ENCODE measurements at places on chromosomes 3 and 15.

DNA sequence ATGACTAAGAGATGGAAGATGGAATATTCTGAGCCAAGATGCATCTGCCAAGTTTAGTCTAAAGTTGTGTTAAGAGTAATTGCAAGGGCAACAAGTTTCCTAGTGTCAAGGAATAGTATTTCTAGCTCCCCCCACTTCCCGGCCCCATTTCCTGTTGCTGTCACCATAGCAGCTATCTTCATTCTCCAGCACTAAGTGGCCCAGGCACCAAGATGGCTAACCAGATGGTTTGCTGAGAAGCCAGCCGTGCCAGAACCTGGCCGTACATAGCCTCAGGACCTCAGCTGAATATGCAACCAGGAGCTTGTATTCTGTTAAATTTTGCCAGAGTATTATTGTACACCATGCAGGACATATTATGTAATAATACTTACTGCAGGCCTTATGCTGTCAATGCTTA is 108.8 kb upstream of the UMPS start:
- peak; percentile 61 for DNase-seq

- no peak for DNase-seq
Observed at GRCh38 chr15:87976552-87976951, 280.0 kb downstream of the NTRK3 start.

DNA sequence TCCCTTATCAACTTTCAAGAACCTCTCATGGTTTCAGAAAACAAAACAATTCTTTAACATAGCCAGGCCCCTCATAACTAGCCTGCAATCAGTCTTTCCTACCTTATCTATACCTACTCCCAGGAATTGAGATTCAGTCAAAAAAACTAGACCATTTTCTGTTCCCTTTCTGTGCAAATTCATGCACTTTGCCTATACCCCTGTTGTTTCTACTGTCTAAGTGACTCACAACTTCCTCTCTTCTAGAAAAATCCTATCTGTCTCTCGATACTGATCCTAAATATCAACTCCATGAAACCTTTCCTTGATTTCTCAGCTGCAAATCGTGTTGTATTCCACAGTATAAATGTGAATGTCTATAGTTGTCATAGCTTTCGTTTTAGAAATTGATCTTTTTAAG is 10.9 kb upstream of the IL1RAP start:
- DNase-seq: no peak

GRCh38 chr15:95432878-95433405 is 897.6 kb upstream of the NR2F2 start:
- no peak for DNase-seq

- DNase-seq: no peak
Observed at GRCh38 chr3:52983828-52984227, 62.0 kb downstream of the SFMBT1 start.

GRCh38 chr15:33146051-33146450 is 48.5 kb downstream of the FMN1 start:
- no peak for DNase-seq

DNA sequence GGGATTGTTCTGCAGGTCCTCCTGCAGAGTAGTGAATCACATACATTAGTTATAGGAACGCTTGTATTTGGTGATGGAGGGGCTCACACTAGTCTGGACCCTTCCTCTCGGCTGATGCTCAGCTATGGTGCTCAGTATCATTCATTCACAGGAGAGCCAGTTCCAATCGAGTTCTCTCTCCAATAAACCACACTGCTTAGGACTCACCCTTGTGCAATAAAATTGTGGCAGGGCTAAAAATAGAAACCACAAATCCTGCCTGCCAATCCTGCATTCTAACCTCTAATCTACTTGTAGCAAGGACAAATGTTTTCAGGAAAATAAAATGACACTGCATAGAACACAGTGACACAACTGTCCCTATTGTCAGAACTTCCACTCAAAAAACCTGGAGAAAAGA is 138.4 kb upstream of the TBL1XR1 start:
- no peak for DNase-seq

DNA sequence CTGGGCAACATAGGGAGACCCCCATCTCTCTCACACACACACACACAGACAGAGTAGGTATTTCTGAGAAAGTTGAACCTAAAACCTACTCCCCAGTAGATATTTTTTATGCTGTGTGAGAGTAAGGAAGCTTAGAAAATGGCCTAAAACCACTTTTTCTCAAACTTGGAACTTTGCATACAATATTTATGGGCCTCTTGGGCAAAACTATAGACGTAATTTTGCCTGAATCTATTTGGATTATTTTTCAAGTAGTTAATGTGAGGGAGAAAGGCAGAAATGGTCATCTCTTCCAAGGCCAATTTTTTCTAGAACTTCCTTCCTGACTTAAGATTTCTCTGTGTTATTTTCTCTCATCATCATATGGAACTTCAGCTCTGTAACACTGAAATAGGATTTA is 81.7 kb downstream of the ZNF609 start:
- DNase-seq: no peak

DNA sequence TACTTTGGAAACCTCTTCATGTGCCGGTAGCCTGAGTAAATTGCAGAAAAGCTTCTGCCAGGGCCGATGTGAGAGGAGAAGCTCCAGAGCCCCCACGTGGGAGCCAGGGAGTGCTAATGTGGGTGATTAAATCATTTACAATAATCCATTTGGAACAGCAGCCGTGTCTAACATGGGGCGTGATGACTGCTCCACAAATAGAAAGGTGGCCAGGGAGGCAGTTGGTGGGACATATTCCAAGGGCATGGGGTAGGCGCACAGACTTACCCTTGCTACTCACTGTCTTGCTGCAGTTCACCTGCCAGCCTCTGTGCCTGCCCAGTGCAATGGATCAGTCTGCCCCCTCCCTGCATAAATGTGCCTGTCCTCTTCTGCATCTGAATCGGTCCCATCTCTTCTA is 39.3 kb upstream of the INSYN1 start:
- no peak for DNase-seq

DNA sequence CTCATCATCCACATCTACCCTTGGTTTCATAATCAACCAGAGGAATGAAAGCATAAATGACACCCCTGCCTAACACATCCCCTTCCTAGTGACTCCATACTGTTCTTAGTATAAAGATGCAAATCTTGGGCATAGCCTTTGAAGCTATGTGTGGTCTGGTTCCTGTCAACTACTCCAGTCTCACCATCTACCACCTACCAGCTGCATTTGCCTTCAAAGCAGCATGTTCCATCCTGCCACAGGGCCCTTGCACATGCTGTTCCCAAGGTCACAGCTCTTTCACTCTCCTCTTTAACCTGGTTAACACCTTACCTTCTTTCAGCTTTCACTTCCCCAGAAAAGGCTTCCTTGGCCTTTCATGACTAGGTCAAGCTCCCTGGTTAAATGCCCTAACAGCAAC is 62.3 kb upstream of the ARHGEF3 start:
- no peak for DNase-seq

- no peak for DNase-seq
Observed at GRCh38 chr3:59997583-59997982, 947.8 kb upstream of the CFAP20DC start.
